ENCODE measurements at places on chromosomes 13 and 19. TPM values are rescaled to one million over a fixed set of nuclear protein-coding genes. Genes with fewer than 3 reads are reported as not detected.

Gene CASP14
- not detected for polyA plus RNA-seq

GRCh38 chr19:29851769-29852521, 40.2 kb downstream of the CCNE1 start:
- no peaks in the 10 kb centered on the region for H3K4me1 ChIP-seq
- no peak for DNase-seq
- H3K27ac ChIP-seq = no peak overlapping the region

DNA sequence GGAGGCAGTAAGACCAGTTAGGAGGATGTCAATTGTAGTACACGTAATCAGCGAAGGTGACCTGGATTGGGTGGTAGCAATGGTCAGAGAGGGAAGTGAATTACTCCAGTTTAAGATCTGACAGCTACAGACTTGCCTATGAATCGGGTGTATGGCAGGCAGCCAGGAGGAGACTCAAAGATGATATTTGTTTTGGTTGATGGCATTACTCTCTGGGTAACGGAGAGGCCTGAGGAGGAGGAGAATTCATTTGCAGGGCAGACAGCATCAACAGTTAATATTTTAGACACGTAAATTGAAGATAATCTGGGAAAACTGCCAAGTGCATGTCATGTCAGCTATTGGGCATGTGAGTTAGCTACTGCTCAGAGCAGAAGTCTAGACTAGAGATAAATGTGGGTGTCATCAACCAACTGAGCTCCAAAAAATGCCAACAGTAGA, 109.2 kb downstream of the SGCG start:
- H3K4me3 ChIP-seq = no peak overlapping the region
- H3K27ac ChIP-seq = no peak overlapping the region
- H3K36me3 ChIP-seq = no peaks in the 10 kb centered on the region
- no peaks in the 10 kb centered on the region for H3K27me3 ChIP-seq

- H3K27me3 ChIP-seq = no peaks in the 10 kb centered on the region
- no peaks in the 10 kb centered on the region for H3K4me1 ChIP-seq
- H3K27ac ChIP-seq = no peak overlapping the region
Measured at GRCh38 chr13:82088781-82089180, 1747.9 kb upstream of the SPRY2 start.

GRCh38 chr19:50344661-50345318, 15.6 kb upstream of the KCNC3 start:
- no peak overlapping the region for H3K4me3 ChIP-seq
- no peaks in the 10 kb centered on the region for H3K4me1 ChIP-seq
- no peaks in the 10 kb centered on the region for H3K27me3 ChIP-seq
- H3K27ac ChIP-seq = no peak overlapping the region
- no peak for DNase-seq
- no peaks in the 10 kb centered on the region for H3K36me3 ChIP-seq

All from SK-N-SH (cell line).